ENCODE measurements at places on chromosomes 13 and 19.

- no peak for DNase-seq
Measured at GRCh38 chr13:27264181-27264580, 6.4 kb upstream of the RASL11A start.

DNA sequence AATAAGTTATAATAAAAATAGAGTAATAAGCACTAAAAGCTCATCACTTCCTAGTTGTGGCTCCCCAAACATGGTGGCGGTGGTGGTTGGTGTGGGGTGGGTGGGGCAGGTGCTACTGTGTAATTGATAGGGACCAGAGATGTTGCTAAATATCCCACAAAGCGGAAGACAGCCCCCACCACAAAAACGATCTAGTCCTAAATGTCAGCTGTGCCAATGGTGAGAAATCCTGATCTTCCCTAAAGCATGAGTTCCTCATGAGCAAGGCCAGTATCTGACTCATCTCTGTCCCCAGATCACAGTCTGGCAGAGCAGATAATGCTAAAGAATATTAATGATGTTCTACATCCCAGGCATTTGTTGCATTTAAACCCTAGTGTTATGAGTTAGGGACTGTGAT lies 1.9 kb upstream of the EDDM13 start:
- DNase-seq: no peak

DNA sequence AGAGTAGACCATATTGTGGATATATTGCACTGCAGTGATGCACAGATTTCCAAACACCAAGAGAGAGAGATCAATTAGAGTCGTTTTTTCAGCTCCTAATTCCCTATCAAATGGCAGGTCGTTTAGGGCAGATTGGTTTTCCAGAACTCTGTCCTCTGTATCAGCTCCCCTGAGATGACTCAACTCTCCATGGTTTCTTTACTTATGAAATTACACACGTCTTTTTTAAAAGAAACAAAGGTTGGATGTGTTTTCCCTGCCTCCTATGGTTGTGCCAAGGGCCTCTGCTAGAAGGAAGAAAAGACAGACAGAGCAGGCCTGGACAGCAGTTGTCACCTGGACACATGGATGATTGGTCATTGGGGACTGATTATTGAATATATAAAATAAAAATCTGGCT lies 478.1 kb upstream of the NBEA start:
- DNase-seq: no peak

DNA sequence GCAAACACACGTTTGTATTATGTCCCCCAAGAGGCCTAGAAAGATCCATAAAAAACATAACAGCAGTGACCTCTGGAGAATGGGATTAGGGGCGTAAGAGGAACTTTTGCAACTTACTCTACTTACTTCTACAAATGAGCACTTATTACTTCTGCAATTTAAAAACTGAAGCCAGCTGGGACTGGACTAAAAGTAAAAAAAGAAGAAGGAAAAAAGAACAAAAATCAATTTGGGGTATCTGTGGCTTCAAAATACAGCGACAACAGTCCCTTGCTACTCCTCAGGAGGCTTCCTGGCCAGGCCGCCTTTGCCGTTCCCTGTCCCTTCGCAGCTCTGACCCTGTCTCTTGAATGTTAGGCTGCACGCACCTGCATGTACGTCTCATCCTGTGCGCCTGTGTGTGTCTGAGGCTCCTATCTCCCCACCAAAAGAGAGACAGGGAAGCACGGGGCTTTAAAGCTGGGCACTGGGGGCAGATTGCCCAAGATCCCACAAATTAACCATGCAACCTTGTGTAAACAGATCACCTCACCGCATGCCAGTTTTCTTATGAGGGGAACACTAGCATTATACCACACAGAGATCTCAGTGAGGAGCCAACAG lies 12.1 kb upstream of the FKRP start:
- DNase-seq: peak; percentile 32

- DNase-seq: no peak
Measured at GRCh38 chr19:17185590-17185989, 29.6 kb upstream of the USE1 start.

DNA sequence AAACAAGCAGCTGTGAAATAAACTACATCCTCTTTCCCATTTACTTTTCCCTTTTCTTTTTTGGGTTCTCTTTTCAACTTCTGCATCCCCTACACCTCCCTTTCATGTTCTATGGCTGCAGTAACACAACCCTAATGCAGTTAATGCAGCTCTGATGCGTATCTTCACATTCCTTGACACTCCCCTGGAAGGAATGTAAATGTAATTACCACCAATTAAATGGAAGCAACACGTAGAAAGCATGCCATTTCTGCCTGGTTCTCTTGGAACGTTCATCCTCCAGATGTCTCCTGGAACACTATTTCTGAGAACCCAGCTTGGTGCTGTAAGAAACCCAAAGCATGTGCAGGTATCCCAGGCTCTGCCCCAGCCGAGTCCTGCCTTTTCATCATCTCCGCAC lies 166.8 kb upstream of the FREM2 start:
- DNase-seq: no peak

- no peak for DNase-seq
Measured at GRCh38 chr19:43372462-43372861, 19.0 kb downstream of the CD177 start.

DNA sequence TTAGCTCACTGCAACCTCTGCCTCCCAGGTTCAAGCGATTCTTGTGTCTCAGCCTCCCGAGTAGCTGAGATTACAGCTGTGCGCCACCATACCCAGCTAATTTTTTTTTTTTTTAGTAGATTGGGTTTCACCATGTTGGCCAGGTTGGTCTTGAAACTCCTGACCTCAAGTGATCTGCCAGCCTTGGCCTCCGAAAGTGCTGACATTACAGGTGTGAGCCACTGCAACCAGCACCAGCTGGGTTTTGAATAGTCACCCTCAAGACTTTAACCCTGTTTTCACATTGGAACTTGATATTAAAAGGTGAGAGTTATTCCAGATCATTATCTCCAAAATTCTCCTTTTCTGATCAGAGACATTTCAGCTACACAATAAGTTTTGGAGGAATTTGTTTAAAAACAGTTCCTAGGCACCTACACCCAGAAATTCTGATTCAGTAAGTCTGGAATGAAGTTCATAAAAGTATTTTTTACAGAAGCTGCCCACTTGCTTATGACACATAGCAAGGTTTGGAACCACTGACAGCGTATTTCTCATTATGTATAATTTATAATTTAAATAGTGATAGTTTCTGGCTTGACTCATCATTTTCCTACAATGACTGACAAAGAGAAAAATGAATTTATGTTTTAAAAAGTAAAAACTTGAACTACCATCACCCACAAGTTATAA lies 417.3 kb downstream of the DIAPH3 start:
- DNase-seq: no peak

DNA sequence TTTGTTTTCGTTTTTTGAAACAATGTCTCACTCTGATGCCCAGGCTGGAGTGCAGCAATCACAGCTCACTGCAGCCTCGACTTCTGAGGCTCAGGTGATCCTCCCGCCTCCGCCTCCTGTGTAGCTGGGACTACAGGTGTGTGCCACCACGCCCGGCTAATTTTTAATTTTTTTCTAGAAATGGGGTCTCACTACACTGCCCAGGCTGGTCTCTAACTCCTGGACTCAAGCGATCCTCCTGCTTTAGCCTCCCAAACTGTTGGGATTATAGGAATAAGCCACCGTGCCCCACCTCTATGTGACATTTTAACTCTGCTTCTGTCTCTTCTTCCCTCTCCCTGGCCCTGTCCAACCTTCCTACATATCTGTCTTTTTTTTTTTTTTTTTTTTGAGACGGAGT lies 5.1 kb downstream of the ATP1A3 start:
- DNase-seq: no peak

GRCh38 chr19:2274931-2275535 lies 6.9 kb downstream of the PEAK3 start:
- peak; percentile 84 for DNase-seq

DNA sequence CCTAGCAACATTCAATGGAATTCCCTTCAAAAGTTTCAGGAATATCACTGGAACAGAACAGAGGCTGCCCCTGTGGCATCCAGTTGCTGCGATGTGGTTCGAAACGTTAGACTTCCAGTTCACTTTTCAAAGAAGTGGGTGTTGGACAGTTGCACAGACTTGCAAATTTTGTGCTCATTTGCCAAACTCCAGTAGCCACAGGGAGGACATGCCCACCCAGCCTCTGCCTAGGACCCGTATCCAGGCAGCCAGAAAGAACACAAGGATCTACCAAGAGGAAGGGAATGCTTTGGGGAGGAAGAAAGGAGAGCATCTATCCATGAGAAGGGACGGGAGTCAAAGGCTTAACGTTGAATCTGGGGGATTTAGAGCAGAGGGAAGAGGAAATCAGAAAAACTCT lies at the start of gene METTL21C:
Gene METTL21C (minus strand): TSS at position 108 of the 400 bp plus-strand sequence. CDS start 546 bp downstream, outside the sequence.
- no peak for DNase-seq

DNA sequence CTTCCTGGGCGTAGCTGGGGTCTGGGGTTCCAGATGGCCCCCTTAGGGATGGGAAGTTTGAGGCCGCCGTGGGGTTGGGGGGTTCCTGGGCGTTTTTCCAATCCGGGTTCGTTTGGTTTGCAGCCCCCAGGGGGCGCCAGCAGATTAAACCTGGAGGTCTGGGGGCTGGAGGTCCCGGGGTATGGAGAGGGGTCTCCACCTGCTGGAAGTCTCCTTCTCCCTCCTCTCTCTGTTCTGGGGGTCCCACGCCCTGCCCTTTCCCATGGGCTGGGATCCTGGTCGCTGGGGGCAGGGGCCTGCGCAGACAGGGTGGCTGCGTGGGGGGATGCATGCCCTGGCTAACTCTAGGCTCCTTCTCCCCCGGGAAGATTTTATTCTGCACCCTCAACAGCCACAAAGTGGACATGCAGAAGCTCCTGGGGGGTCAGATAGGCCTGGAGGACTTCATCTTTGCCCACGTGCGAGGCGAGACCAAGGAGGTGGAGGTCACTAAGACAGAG lies 899 bp downstream of the GIPC3 start:
- DNase-seq: no peak

GRCh38 chr19:55704494-55705245 lies 29.6 kb downstream of the EPN1 start:
- DNase-seq: no peak

GRCh38 chr13:94886191-94886590 lies 173.8 kb upstream of the SOX21 start:
- DNase-seq: no peak

GRCh38 chr13:55583953-55584593 lies 1556.6 kb upstream of the PRR20A start:
- DNase-seq: no peak
